Hematopoietic multipotent progenitor cell treated with erythropoietin and hydrocortisone succinate and interleukin-3 and kit ligand, for 4 days (in vitro differentiated cells): ENCODE measurements at places on chromosomes 1 and 21.
A peak's percentile ranks its signal among the peaks of the same experiment; 100 is the strongest.

DNA sequence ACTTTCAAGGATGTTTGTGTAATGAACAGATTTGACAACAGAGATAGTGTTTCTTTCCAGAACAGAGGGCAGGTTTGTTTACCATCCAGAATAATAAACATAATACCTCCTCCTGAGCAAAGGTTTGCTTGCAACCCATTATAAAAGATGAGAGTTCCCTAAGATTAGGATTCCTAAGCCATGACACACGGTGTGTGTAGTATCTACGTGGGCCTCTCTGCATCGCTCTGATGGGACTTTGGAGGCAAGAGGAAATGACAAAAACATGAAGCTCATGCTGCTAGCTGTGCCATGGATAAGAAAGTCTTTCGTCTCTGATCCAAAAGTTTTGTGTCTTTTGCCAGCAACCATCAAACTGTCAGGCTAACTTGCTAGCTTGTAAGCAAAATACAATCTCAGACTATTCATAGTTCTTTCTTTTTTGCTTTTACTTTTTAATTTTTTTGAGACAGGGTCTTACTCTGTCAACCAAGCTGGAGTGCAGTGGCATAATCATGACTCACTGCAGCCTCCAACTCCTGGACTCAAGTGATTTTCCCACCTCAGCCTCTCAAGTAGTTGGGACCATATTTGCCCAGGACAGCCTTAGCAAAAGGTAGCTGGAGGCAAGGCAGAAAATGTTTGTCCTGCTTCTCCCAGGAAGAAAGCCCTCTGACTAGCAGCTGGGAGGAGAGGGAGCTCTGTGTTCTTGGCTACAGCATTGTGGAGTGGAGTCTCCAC is 81.1 kb downstream of the LHX4 start:
- no peak for DNase-seq

- DNase-seq: no peak
Measured at GRCh38 chr1:70091811-70092210, 113.6 kb downstream of the LRRC40 start.

- no peak for DNase-seq
Measured at GRCh38 chr1:7159116-7159781, 374.0 kb downstream of the CAMTA1 start.

DNA sequence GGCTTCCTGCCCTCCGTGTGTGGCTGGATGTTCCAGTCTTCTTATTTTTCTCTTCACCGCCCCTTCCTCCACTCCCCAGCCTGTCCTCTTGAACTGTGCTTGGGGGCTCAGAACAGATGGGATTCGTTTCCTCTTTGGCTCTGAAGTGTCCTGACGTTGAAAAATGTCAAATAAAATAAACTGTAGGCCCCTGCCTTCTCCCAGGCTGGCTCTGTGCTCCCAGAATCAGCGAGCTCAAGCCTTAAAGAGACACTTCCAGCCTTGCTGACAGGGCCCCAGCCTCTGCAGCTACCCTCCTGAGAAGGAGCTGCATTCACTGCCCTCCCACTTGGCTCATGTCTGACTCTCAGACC is 104.2 kb upstream of the IPO9 start:
- DNase-seq: no peak

- DNase-seq: peak; percentile 34
Measured at GRCh38 chr1:35725596-35725995, 6.9 kb upstream of the C1orf216 start.

GRCh38 chr1:229089586-229090208 is 181.2 kb upstream of the RAB4A start:
- DNase-seq: no peak
